ENCODE measurements at places on chromosomes 2 and 18.

DNA sequence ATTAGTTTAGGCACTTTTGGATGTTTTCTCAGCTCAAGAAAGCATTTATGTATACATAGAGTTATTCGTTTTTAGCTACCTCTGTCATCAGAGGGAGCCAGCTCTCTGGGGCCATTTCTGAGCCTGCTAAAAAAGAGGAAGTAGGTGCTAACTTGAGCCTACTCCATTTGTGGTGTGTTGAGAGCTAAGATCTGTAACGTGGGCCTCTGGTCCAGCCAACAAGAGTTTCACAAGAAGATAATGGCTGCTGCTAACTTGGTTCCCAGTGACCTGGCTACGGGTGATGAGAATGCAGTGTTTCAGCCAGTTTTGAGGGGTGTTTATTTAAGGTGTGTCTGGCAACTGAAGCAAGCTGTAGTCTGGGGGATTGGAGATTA lies 182.5 kb downstream of the PRKCE start:
- peak; percentile 41 for DNase-seq

DNA sequence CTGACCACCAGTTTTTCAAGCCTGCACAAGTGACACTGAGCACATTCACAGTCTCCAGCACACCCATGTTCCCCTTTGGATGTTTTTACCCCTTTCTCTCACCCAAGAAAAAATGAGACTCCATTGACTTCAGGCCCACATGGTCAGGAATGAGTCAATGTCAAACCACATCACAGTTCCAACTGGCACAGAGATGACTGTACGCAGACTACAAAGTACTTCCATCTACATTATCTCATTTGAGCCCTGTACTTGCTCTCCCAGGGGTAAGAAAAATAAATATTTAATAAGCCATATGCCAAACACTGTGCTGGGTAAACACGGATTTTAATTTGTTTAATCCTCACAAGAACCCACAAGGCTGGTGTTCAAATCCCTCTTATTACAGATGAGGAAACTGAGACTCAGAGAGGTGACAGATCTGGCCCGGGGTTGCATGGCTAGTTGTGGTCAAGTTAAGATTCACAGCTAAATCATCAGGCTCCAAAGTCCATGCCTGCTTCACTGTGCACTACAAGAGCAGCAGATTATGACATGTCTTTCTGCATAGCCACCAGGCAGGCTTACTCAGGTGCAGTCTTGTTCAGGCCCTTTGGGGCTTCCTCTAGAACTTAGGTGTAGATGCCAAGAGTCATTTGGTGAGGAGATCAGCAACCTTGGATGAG lies 106.1 kb downstream of the TXNL1 start:
- DNase-seq, result no peak

GRCh38 chr2:222844323-222844722 lies 16.5 kb upstream of the ACSL3 start:
- DNase-seq, result no peak

DNA sequence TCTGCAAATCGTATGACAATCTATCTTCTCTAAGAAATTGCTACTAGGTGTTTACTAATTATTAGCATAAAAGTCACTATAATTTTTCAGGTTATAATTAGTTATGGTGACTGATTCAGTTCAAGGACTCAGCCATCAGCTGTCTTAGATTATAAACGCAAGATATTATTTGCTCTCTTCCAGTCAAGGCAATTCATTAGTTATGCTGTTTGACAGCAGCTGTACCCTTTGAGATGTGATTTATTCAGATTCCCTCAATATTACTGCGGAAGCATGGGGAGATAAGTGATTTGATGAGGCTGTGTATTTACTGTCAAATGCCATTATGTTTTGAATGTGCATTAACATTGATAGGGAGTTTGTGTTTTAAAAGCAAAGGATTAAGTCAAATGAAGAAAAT lies 558.9 kb upstream of the FSIP2 start:
- no peak for DNase-seq
